ENCODE measurements at places on chromosomes 7 and 10.

- DNase-seq, result no peak
Observed at GRCh38 chr7:143496263-143496662, 18.6 kb downstream of the TAS2R41 start.

- DNase-seq, result no peak
Observed at GRCh38 chr10:71217266-71218045, 5.1 kb downstream of the UNC5B start.

GRCh38 chr10:125158601-125159485, 1.5 kb downstream of the CTBP2 start:
- peak; percentile 38 for DNase-seq

DNA sequence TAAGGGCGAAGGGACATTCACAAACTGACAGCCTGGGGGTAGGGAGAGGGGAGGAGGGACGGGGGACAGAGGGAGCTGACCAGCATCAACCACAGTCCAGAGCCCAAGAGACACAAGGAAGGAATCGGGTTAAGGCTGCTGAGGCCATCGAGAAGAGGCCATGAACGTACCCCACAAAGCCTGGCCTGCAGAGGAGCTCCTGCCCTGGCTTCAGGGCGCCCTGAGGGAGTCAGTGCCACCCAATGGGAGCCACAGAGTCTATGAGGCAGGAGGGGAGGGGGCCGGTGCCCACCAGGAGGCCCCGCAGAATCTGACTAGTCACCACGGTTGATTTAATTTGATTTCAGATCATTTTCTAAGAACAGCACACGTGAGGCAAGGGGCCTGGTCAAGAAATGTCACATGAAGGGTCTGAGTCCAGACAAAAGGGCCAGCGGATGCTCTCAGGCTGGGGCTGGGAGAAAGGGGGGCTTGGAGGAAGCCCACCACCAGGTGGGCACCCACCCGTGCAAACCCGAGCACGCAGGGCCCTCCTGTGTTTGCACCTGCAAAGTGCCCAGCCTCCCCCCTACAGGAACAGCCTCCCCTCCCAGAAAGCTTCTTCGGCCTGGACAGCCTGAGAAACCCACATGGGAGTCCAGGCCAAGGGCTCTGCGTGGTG, 40.4 kb downstream of the CAMK2B start:
- DNase-seq, result no peak

DNA sequence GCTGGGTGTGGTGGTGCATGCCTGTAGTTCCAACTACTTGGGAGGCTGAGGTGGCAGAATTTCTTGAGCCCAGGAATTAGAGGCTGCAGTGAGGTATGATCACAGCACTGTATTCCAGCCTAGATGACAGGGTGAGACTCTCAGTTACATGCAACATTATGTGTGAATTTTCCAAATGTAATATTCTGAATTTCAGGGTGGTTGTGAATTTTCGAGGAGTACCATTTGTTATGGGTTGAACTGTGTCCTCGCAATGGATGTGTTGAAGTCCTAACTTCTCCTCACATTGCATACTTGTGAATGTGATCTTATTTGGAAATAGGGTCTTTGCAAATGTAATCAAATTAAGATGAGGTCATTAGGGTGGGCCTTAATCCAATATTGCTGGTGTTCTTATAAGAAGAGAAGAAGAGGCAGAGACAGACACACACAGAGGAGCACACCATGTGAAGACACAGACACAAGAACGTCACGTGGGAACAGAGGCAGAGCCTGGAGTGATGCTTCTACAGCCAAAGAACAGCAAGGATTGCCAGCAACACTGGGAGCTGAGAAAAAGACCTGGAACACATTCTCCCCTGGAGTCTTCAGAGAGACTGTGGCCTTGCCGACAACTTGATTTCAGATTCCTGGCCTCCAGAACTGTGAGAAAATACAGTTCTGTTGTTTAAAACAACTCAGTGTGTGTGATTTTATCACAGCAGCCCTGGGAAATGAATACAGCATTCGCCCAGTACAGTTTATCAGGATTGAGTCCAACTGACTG, 91.9 kb downstream of the ZNF783 start:
- DNase-seq, result no peak

GRCh38 chr10:75887992-75888680, 456.7 kb downstream of the LRMDA start:
- DNase-seq, result no peak

DNA sequence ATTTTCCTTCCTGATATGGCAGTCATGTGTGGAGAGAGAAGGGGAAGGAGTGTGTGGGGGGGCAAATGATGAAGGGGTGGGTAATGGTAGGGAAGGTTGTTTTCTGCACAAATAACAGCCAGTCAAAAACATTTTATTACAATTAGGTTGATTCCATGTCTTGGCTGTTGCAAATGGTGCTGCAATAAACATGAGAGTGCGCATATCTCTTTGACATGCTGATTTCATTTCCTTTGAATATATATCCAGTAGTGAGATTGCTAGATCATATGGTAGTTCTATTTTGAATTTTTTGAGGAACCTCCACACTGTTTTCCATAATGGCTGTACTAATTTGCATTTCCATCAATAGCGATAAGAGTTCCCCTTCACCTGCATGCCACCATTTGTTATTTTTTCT, 10.6 kb upstream of the JAZF1 start:
- DNase-seq, result no peak

DNA sequence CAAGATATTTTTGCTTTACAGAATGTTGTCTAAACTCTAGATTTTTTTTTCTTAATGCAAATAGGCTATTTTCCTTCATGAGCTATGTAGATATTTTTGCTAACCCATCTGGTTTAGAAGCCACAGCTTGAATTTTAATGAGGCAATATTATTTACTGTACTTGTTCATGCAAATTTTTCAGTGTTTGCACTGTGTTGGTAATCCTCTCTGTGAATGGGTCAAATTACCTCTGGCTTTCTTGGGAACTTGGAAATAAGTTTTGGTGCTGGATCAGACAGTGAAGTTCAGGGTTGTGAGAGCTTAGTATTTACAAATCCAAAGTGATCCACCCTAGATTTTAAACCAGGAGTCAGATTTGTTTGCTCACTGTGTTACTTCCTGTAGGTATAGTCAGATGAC, 686.9 kb downstream of the NXPH1 start:
- no peak for DNase-seq

- no peak for DNase-seq
Observed at GRCh38 chr10:69287181-69287580, 8.9 kb downstream of the HK1 start.

DNA sequence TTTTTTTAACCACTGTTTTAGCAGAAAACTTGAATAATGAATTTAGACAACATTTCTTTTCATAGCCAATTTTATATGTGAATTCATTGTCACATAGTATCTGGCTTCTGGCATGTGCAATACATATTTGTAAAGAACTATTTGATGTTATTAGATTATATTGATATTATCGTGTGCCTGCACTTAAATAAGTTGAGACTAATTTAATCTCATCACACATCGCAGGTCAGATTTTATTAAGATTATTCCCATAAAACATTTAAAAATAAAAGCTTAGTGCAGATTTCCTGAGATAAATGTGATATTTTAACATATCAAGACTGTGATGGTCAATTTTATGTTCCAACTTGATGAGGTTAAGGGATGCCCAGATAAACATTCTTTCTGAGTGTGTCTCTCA, 1565.3 kb upstream of the LRRTM3 start:
- DNase-seq, result no peak

DNA sequence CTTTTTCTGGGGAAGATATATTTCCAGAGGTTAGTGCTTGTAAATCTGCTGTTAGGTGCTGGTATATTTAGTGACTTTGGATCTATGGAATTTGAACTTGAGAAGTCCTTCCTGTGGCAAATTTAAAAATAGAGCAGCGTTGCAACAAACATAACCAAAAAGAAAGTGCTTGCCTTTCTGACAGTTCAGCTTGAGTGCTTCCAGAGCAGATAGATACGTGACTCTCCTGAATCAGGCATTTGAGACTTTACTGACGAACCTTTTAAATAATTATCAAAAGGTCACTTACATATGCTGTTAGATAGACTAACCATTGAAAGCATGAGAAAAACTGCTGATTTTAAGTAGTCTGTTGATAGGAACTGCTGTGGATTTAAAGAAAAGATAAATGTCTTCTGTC, 387.5 kb upstream of the LRRTM3 start:
- DNase-seq, result no peak

- no peak for DNase-seq
Observed at GRCh38 chr7:46979439-46979838, 602.5 kb downstream of the TNS3 start.

DNA sequence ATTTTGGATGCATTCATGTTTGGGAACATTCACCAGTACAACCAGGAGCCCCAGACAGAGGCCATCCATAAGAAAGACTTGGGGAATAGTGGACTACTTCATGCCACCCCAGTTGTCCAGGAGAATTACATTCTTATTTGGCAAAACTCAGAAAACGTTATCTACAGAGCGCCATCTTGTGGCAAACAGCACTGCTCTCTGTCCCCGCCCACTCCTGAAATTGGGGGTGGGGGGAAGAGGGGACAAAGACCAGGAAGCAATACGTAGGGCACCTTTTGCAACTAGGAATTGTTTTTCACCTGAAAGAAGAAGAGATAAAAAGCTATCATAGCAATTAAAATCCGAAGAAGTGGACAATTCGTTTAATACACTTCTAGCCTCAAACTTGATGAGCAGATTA, 134.6 kb upstream of the MGMT start:
- no peak for DNase-seq

DNA sequence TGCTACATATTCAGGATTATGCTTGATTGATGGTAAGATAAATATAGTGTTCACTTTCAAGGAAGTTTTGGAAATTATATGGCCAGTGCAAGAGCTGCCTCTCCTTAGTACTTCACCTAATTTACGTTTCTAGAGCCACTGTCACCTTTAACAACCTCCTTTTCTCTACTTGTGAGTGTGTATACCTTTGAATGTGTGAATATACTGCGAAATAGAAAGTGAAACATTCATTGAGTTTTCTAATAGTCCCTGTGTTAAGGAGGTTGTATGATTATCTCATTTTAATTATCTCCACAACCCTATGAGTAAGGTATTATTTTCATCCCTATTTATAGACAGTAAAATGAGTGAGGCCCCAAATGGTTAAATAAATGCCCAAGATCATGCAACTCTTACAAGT, 1050.5 kb downstream of the XPNPEP1 start:
- no peak for DNase-seq

DNA sequence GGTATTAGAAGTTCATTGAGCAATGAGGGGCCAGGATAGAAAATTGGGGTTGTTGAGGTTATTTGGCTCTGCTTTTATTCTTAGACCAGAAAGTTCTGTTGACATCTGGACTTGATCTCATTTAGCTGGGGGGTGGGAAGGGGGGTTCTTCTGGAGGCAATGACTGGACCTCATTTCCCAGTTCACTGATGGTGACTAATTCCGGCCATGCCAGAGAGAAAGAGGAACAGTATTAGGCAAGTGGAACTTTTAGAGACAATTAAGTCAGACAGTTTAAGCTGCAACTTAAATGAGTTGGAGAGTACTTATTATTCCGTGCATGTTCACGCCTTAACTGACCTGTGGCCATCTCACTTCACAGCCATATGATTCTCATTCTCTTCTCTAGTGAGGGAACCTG, 512.5 kb downstream of the REEP3 start:
- DNase-seq, result no peak

DNA sequence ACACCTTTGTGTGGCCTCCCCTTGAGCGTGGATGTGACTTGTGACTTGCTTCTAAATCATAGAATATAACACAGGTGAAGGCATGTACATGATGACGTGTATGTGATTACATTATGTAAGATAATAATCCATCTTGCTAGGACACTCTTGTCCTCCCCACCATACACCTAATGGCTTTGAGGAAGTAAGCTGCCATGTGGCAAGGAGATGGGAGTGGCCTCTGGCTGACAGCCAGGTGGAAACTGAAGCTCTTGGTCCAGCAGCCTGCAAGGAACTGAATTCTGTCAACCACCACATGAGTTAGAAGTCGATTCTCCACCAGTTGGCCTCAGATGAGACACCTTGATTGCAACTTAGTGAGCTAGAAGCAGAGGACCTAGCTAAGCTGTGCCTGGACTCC, 67.4 kb upstream of the ELN start:
- DNase-seq, result no peak

GRCh38 chr7:12888717-12889116, 201.3 kb downstream of the ARL4A start:
- DNase-seq, result peak; percentile 29

- DNase-seq, result no peak
Observed at GRCh38 chr7:156173748-156174353, 361.6 kb upstream of the SHH start.

GRCh38 chr7:75658802-75659201, 79.9 kb downstream of the HIP1 start:
- no peak for DNase-seq

DNA sequence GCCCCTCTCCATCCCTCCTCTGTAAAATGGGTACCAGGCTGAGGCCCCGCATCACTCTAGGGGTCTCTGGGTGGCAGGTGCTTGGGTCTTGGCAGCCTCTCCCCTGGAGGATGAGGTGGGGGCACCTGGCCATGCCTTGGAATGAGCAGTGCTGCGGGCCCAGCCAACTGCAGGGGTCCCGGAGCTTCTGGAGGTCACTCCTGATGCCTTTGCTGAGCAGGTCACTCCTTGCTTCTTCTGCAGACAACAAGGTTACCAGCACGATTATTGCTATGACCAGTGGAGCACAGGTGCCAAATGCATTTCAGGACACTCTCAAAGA, 22.4 kb upstream of the ZNF488 start:
- no peak for DNase-seq

- peak; percentile 76 for DNase-seq
Observed at GRCh38 chr7:28855538-28856217, 102.5 kb downstream of the TRIL start.

- peak; percentile 18 for DNase-seq
Observed at GRCh38 chr10:50497758-50498157, 126.0 kb downstream of the SGMS1 start.
